ENCODE measurements at places on chromosomes 3 and 15. TPM values are rescaled to one million over a fixed set of nuclear protein-coding genes. Genes with fewer than 3 reads are reported as not detected.

STAB1 gene
- total RNA-seq: under 0.01 TPM

HRG gene
- total RNA-seq: not detected

LYSMD4 gene
- 7.4 TPM for total RNA-seq

COL6A6 gene
- total RNA-seq: 0.83 TPM

ROPN1 gene
- total RNA-seq: not detected

BNC1 gene
- total RNA-seq: 7.7 TPM

C3orf22 gene
- not detected for total RNA-seq

ESYT3 gene
- 0.51 TPM for total RNA-seq

RBP2 gene
- not detected for total RNA-seq

TGM5 gene
- not detected for total RNA-seq

UCN2 gene
- 0.66 TPM for total RNA-seq

SI gene
- total RNA-seq: not detected

MEIS2 gene
- total RNA-seq: 31.0 TPM

PLSCR5 gene
- total RNA-seq: not detected

DUOXA2 gene
- total RNA-seq: not detected

ITPKA gene
- 3.9 TPM for total RNA-seq

C15orf61 gene
- total RNA-seq: 7.4 TPM

CHD2 gene
- total RNA-seq: 77.8 TPM

PLS1 gene
- 0.83 TPM for total RNA-seq

FGD5 gene
- 1.0 TPM for total RNA-seq

OR5K2 gene
- not detected for total RNA-seq

HCLS1 gene
- total RNA-seq: 0.51 TPM

LRCH3 gene
- 87.2 TPM for total RNA-seq

MST1R gene
- 1.5 TPM for total RNA-seq

CYP1A1 gene
- under 0.01 TPM for total RNA-seq

ERICH6 gene
- total RNA-seq: under 0.01 TPM

CADM2 gene
- total RNA-seq: under 0.01 TPM

RBPMS2 gene
- total RNA-seq: not detected

RETNLB gene
- total RNA-seq: not detected
